ENCODE measurements at places on chromosomes 1 and 21. TPM values are rescaled to one million over a fixed set of nuclear protein-coding genes. Genes with fewer than 3 reads are reported as not detected.

Gene IFI6
- total RNA-seq, result 132 TPM

DNA sequence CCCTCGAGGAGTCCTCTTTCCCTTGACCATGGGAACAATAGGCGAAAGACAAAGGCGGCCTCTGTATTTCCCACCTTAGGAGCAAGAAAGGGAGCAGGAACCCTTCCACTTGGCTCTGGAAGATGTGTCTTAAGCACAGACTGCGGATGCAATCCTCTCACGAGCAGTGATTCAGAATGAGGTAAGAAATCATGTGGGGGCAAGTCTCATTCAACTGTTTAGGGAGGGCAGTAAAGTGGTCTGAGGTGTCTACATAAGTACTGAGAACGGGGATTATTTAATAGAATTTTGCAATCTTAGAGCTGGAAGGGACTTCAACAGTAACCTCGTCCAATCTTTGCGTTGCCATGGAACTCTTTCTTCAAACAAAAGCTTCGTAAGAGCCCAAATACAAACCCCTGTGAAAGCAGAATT lies 1.6 kb upstream of the DYRK3 start:
- DNase-seq, result peak; percentile 50

DNA sequence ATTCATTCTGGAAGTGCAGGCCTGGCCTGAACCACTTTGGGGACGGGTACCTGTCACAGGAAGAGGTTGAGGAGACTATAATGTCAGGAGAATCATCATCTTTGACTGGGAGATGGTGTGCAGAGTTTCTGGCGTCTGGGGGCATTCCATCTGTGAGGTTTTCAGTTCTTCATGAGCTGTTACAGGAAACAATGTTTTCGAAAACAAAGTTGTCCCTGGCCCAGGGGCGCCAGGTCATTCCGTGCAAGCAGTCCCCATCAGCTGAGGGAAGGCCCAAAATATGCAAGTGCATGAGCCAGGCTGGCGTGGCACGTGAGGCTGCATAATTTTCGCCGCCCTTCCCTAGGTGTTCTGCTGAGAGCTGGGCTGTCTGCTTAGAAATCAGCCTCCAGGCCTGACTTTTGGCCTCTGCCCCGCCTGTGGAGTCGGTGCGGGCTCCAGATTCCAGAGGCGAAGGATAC lies 68.4 kb upstream of the ATP5PO start:
- DNase-seq, result no peak

GRCh38 chr1:94953746-94954145 lies 26.8 kb upstream of the CNN3 start:
- peak; percentile 74 for DNase-seq

GRCh38 chr1:78799926-78800325 lies 150.3 kb downstream of the IFI44 start:
- no peak for DNase-seq

Measured in umbilical cord (tissue), 2 donors.